ENCODE measurements at places on chromosomes 12 and 14.

- DNase-seq, result peak; percentile 47
Measured at GRCh38 chr14:37903343-37904191, 304.1 kb upstream of the SSTR1 start.

- no peak for DNase-seq
Measured at GRCh38 chr14:91225025-91225424, 19.5 kb downstream of the GPR68 start.

DNA sequence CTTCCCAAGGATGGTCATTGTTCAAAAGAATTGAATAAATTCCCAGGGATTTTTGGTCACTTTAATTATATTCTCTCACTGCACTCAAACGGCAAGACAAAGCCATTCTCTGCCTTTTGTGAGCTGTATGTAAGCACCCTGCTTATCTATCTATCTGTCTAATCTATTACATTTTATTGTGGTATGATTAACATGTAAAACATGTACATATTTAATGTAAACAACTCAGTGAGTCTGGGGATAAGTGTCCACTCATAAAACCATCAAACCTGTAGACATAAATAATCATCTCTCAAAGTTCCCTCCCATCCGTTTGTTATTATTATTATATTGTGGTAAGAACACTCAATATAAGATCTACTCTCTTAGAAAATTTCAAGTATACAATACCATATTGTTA, 167.1 kb downstream of the CAND1 start:
- DNase-seq, result no peak

- DNase-seq, result no peak
Measured at GRCh38 chr12:57700317-57700716, 6.4 kb downstream of the OS9 start.

DNA sequence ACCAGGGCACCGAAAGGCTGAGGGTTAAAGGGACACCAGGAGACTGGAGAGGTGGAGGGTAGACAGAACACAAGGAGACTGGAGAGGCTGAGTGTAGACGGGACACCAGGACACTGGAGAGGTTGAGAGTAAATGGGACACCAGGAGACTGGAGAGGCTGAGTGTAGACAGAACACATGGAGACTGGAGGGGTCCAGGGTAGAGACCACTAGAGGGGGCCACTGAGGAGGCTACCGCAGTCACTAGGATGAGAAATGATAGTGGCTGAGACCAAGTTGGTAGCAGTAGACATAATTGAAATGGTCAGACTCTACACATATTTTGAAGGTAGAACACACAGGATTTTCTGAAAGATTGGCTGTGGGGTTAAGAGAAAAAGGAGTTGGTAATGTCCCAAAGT, 68.2 kb downstream of the PAH start:
- no peak for DNase-seq

- no peak for DNase-seq
Measured at GRCh38 chr12:47725893-47726292, 603 bp upstream of the ENDOU start.

DNA sequence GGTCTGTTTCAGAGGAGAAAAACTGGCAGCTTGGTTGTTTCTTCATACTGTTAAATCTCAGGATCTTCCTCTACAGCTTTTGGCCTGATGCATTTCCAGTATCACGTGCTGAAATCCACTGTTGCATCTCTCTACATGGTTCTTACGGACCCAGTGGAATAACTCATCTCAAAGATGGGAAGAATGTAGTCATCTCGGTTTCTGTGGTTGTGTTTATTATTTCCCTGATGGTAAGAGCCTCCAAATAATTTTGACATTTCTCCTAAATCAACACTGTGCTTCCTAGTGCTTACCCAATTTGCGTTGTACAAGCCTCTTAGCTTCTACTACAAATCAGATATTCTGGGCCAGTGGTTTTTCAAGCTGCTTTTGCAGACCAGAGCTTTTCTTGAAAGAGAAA, 812.8 kb downstream of the C12orf50 start:
- no peak for DNase-seq

DNA sequence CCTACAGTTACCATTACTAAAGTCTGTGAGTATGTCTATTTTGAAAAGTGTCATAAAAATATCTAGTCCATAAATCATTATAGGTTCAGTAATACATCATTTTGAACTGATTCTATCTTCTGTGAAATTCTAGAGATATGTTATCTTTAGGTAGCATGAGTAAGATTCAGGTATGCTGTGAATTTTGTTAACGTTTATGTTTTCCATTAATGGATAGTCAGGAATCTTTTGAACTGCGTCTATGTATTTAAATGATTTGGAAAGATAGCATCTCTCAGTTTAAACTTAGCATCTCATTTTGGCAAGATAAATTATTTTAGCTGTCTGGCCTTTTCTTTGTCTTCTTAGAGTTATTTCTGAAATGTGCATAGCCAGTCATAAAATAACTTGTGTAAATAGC, 8.3 kb downstream of the ALG10B start:
- no peak for DNase-seq

DNA sequence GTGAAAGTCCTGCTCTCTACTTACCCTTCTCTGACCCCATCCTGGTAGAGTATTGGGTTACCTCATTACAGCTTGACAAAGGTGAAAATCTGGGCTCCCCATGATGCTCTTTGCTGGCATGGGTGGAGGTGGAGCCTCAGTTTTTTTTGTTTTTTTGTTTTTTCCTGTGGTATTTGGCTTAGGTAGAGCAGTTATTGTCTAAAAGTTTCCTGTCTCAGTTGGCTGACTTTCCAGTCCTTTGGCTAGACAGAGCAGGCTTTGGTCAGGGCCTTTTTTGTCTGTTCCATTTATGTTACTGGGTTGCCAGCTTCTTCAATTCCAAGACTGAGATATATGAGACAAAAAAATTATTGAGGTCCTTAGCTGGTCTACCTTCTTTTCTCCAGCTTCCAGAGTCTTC, 163.4 kb downstream of the GALC start:
- no peak for DNase-seq

DNA sequence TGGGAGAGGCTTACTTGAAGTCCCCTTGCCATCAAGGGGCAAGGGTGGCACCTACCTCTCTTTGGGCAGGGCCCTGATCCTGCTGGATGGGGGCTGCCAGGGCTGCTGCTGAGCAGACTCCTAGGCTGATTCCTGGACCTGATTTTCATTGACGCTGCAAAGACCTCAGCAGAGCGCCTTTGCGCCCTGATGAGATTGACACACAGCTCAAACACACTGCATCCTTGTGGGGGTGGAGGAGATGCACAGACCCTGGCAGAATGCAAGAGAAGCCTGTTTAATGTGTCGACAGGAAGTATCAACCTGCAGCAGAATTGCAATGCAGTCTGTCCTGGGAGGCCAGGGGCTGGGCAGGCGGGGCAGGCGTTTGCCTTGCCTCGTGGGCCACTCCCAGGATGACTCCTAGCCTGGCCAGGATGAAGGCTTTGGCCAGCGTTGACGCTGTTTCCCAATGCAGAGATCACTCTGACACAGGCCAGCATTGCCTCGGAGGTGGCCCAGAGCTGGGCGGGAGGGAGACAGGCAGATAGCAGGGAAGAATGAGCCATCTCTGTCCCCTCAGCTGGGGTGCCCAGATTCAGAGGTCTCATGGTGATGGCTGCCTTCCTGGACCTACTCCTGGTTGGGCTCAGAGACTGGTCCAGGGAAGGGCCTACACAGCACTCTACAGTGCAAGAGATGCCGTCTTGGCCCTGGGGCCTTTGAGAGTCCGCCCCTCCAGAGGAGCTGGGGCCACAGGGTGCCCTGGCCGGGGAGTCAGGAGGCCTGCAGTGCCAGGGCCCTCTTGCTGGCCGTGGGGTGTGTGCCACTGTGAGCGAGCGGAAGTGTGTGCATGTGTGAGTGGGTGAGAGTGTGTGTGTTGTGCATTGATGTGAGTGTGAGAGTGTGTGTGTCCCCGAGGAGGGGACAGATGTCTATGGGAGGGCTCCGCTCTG, 108.3 kb downstream of the KIF26A start:
- no peak for DNase-seq

GRCh38 chr14:104080376-104081260, 4.9 kb upstream of the ASPG start:
- DNase-seq, result no peak
